ENCODE measurements at places on chromosomes 1 and 21. TPM values are rescaled to one million over a fixed set of nuclear protein-coding genes. Genes with fewer than 3 reads are reported as not detected.

DNA sequence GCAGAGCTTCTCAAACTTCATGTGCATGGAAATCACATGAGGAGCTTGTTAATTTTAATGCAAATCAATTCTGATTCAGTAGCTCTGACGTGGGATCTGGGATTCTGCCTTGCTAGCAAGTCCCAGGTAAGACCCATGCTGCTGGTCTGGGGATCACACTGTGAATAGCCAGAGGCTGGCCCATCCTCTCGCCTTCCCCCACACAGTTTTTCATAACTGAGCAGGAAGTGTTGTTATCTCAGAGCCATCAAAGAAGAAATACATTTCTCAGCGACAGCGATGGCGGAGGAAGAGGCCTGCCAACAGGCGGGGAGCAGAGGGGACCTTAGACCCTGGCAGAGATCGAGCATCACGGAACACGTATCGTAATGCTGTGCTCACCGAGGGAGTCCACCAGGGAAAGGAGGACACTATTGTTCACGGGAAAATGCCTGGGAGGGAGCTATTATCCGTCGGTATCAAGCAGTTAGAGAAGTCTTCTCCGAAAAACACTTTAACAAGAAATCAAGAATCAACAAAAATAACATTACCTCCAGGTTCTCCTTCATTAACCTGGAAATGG lies 268.9 kb upstream of the TMEM51 start:
- DNase-seq, result no peak
- no peaks in the 10 kb centered on the region for H3K4me1 ChIP-seq
- no peaks in the 10 kb centered on the region for H3K36me3 ChIP-seq
- no peak overlapping the region for H3K4me3 ChIP-seq

- peak; percentile 44 for DNase-seq
- H3K27ac ChIP-seq, result no peak overlapping the region
- no peaks in the 10 kb centered on the region for H3K27me3 ChIP-seq
- H3K36me3 ChIP-seq, result no peaks in the 10 kb centered on the region
- no peaks in the 10 kb centered on the region for H3K4me1 ChIP-seq
These were observed 868.2 kb upstream of the CXADR start for GRCh38 chr21:16644685-16645084.

GRCh38 chr1:78522136-78522535 lies 31.4 kb downstream of the PTGFR start:
- no peak for DNase-seq
- no peaks in the 10 kb centered on the region for H3K27me3 ChIP-seq
- no peaks in the 10 kb centered on the region for H3K4me1 ChIP-seq
- no peak overlapping the region for H3K4me3 ChIP-seq
- no peak overlapping the region for H3K27ac ChIP-seq

DNA sequence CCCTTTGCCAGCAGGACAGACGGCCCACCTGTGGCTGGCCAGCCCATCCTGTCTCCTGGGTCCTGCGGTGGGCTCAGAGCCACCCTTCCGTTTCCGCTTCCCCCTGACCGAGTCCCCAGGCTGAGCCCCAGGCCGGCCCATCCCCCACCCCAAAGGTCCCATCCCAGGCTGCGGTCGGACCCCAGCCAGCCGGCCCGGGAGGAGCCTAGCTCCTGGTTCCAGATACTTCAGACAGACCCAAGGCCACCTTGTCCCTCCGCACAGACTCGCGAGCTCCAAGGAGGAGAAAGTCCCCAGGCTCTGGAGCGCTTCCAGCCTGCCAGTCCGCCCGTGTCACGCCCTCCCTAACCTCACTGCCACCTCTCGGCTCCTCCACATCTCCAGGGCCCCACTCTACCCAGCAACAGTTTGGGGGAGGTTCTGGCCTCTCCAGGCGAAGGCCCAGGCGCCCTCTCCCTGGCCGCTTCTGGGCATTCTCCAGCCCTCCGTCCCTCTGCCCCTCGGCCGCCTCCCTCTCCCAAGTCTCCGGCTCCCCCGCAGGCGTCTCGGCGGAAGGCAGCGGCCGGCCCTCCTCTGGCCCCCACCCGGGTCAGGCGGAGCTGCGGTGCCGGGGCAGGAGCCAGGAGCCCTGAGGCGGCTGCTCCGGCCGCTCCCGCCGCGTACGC lies 835 bp downstream of the LRRN2 start:
- peak; percentile 11 for DNase-seq
- H3K4me1 ChIP-seq, result no peaks in the 10 kb centered on the region
- H3K36me3 ChIP-seq, result no peaks in the 10 kb centered on the region

- peaks cover 4% of the 10 kb centered on the region for H3K36me3 ChIP-seq
- peak; percentile 70 for DNase-seq
- H3K27ac ChIP-seq, result peak within 1 kb of the TSS; percentile 86
- H3K27me3 ChIP-seq, result no peaks in the 10 kb centered on the region
These were observed at the start of gene B4GALT3 for GRCh38 chr1:161177112-161177935. TSS of gene B4GALT3 (minus strand) at chr1:161177507. CDS start at chr1:161176060, 1,447 bp downstream.

GRCh38 chr1:230102472-230102871 lies 35.4 kb downstream of the GALNT2 start:
- H3K4me1 ChIP-seq, result peaks cover 36% of the 10 kb centered on the region
- no peaks in the 10 kb centered on the region for H3K27me3 ChIP-seq
- no peaks in the 10 kb centered on the region for H3K36me3 ChIP-seq
- H3K4me3 ChIP-seq, result no peak overlapping the region

DNA sequence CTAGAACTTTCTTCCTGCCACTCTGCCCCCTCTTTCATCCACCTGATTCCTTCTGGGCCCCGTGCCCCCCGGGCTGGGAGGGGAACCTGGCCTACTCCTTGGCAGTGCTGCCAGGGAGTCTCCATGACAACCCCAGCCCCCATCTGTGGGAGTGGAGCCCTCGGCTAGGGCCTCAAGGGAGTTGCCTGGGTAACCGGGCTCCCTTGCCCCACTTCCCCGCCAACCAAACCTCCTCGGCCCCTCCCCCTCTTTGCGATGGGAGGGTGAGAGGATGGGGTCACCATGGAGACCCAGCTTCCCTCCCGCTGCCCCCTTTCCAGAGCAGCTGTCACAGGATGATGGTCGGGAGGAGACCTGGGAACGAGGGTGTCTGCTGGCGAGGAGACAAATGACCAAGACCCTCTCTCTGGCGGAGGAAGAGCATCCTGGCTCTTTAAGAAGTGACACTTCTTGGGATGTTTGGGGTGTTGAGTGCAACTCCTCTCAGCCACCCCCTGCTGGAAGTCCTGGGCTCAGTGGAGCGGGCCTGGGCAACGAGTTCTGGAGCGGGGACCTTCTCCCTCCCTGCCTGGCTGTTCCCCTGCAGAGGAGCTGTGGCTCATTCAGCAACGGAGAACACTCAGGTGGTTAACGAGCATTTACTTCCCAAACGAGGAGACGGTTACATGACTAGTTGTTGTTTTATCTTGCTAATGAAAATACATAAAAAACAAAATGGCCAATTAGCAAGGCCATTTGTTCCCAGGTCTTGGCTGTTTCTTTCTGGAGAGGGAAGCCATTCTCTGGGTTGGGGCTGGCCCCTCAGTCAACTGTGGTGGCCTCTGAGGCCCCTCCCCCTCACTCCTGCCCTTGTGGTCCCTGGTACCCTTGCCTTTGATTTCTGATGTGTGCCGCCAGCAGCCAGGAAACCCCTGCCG lies 82.8 kb downstream of the UBIAD1 start:
- H3K36me3 ChIP-seq, result no peaks in the 10 kb centered on the region
- no peak overlapping the region for H3K27ac ChIP-seq
- no peaks in the 10 kb centered on the region for H3K4me1 ChIP-seq
- DNase-seq, result no peak

DNA sequence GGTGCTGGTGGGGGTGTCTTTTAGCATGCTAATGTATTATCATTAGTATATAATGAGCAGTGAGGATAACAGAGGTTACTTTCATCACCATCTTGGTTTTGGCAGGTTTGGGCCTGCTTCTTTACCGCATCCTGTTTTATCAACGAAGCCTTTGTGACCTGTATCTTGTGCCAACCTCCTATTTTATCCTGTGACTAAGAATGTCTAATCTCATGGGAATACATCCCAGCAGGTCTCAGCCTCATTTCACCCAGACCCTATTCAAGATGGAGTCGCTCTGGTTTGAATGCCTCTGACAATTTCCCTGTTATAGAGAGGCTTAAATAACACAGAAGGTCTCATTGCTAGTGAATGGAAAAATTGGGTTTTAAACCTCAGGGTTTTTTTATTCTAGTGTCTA lies 300.8 kb upstream of the PROX1 start:
- no peak overlapping the region for H3K4me3 ChIP-seq
- H3K4me1 ChIP-seq, result no peaks in the 10 kb centered on the region
- no peak for DNase-seq
- no peak overlapping the region for H3K27ac ChIP-seq
- no peaks in the 10 kb centered on the region for H3K27me3 ChIP-seq

GRCh38 chr21:38956521-38956855 lies 150.8 kb downstream of the ETS2 start:
- H3K4me3 ChIP-seq, result no peak overlapping the region
- no peak overlapping the region for H3K27ac ChIP-seq
- no peaks in the 10 kb centered on the region for H3K27me3 ChIP-seq
- DNase-seq, result no peak
- peaks cover 37% of the 10 kb centered on the region for H3K4me1 ChIP-seq
- no peaks in the 10 kb centered on the region for H3K36me3 ChIP-seq

DNA sequence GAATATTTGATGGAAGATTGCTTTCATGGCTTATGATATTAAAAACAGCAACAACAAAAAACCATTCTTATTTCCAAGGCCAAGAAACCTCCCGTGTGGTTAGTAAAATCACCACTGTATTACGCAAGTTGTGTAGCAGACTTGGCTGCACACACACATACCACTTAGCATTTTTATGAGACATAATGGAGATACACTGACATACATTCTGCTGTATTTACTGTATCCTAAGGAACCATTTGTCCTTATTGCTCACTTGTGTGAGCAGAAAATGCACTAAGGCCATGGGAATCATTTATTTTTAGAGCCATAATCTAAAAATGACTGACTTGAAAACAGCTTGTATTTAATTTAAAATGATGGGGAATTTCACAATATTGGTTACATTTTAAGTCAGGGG lies 584 bp upstream of the C1orf141 start:
- no peaks in the 10 kb centered on the region for H3K36me3 ChIP-seq
- DNase-seq, result peak; percentile 94
- no peaks in the 10 kb centered on the region for H3K4me1 ChIP-seq
- H3K27me3 ChIP-seq, result no peaks in the 10 kb centered on the region

- H3K36me3 ChIP-seq, result no peaks in the 10 kb centered on the region
- H3K27ac ChIP-seq, result no peak overlapping the region
- no peak overlapping the region for H3K4me3 ChIP-seq
These were observed 349.3 kb downstream of the PTPRU start for GRCh38 chr1:29585656-29586055.

DNA sequence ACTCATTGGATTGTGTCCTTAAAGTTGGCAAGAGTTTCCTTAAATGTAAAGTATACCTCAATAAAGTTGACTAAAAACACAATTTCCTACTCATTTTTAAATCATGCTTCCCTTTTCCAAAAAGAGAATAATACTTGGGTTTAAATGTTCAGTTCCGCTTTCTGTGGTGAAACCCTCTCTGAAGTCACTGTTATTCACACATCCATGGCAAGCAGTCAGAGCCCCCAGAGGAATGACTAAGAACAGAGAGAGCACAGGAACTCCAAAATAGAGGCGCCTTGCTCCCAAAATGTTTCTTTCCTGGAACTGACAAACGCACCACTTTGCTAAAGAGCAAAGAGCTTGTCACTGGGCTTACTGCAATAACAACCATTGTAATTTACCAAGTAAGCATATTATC lies 142.5 kb downstream of the TIAM1 start:
- no peak overlapping the region for H3K27ac ChIP-seq
- peak; percentile 74 for DNase-seq
- H3K4me3 ChIP-seq, result no peak overlapping the region
- H3K4me1 ChIP-seq, result no peaks in the 10 kb centered on the region
- H3K27me3 ChIP-seq, result no peaks in the 10 kb centered on the region

DNA sequence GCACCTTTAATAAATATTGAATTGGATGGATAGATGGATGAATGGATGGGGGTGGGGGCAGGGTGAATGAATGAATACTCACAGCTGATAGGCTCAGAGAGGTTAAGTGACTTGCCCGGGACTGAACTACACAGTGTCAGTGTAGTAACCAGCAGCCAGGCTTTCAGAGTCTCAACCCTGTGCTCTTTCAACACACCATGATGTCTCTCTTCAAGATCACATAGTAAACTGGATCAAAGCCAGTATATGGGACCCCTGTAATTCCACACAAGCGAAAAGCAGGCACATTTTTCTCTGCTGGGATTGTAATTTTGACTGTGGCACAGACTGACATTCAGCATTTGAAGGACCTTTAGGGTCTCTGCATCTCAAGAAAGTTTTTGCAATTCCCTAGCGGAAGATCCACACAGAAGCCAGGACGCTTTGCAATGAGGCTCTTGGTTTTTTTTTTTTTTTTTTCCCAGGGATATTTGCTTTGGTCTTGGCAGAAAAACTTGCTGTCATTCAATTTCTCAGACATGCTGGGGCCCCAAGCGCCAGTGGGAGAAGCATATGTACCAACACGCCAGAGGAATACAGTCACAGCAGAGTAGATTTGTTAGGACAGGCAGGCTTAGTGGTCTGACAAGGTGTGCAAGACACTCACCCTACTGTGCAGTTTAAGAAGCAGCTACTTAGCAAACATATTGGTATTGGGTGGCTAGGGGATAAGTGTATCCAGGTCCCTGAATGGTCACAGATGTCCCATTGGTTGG lies 213.1 kb upstream of the CAMK1G start:
- H3K27me3 ChIP-seq, result no peaks in the 10 kb centered on the region
- no peak for DNase-seq
- no peak overlapping the region for H3K4me3 ChIP-seq
- H3K4me1 ChIP-seq, result peaks cover 7% of the 10 kb centered on the region
- H3K36me3 ChIP-seq, result no peaks in the 10 kb centered on the region
- no peak overlapping the region for H3K27ac ChIP-seq

DNA sequence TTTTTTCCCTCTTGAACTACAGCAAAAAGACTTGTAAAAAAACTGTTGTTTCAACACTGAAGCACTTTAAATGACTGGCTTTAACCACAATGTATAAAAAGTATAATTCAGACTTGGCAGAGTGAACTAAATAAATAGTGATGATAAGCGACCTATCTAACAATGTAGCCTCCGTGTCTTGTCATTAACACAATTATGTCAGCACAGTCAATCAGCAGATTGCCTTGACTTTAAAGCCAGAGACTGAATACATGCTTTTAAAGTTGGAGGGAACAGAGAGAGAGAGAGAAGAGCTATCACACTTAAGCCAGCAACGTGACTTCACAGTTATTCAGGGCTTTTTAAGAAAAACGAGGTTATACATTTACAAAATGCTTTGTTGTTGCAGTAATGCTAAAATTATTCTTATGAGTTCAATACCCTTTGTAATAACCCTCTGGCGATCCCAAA lies 378.1 kb downstream of the LMO4 start:
- no peak overlapping the region for H3K4me3 ChIP-seq
- peaks cover 2% of the 10 kb centered on the region for H3K4me1 ChIP-seq
- no peak overlapping the region for H3K27ac ChIP-seq
- H3K27me3 ChIP-seq, result no peaks in the 10 kb centered on the region

- peaks cover 5% of the 10 kb centered on the region for H3K36me3 ChIP-seq
- no peak overlapping the region for H3K4me3 ChIP-seq
- H3K4me1 ChIP-seq, result no peaks in the 10 kb centered on the region
- no peak overlapping the region for H3K27ac ChIP-seq
These were observed 13.5 kb downstream of the DNAJC16 start for GRCh38 chr1:15540186-15540585.

- H3K27ac ChIP-seq, result peak overlapping the region; percentile 59
- H3K27me3 ChIP-seq, result no peaks in the 10 kb centered on the region
- no peaks in the 10 kb centered on the region for H3K36me3 ChIP-seq
- DNase-seq, result peak; percentile 72
These were observed 41.8 kb downstream of the PHC2 start for GRCh38 chr1:33388805-33389771.

Gene ATP5PO
- total RNA-seq, result 152 TPM

Gene BLZF1
- total RNA-seq, result 23.9 TPM

Gene HSF2BP
- total RNA-seq, result 1.2 TPM

Gene DEPDC1
- 8.8 TPM for total RNA-seq

Measured in fibroblast of lung (primary cell).